Thoracic aorta (tissue), 2 donors: ENCODE measurements at places on chromosomes 5 and 9. TPM values are rescaled to one million over a fixed set of nuclear protein-coding genes. Genes with fewer than 3 reads are reported as not detected.

Gene FOXD4L5
- not detected for total RNA-seq

Gene MEGF10
- total RNA-seq: under 0.01 TPM

Gene DAB2
- 162 TPM for total RNA-seq

Gene OBP2B
- not detected for total RNA-seq

Gene RXRA
- total RNA-seq: 45.4 TPM

Gene STOML2
- 51.7 TPM for total RNA-seq

Gene SPINK13
- total RNA-seq: not detected

Gene FST
- total RNA-seq: 3.9 TPM
